Amniotic stem cell (primary cell): ENCODE measurements at places on chromosomes 12 and 14.

DNA sequence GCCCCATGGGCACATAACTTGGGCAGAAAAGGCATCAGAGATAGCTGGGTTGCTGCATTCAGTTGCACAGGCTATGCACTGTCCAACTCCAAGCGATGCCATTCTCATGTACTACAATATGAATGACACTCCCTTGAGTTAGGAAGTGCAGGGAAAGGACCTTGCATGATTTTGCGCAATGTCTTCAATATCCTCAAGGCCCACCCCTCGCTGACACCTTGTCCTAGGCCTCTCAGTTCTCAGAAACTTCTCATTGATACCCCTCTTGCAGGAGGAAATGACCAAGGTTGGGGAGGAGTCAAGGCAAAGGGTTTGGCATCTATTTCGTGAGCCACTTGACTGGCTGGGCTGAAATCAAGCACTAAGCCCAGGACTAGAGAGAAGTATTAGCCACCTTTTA is 70.4 kb downstream of the ARL6IP4 start:
- DNase-seq = no peak

DNA sequence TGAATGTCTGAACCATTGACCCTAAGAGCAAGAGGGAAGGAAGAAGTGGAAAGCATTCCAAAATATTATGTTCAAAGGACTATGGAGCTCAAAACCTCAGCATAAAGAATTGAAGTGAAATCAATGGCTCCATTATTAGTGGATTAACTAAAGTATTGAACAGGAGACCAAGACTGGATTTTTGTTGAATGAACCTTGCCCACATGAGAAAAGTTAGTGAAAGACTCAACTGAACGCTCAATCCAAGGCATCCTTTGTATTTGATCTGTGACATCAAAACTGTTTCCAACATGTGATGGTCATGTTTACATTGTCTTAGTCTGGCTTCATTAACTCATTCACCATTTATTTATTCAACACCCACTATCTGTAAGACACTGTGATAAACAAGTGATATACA is 161.0 kb downstream of the CNTN1 start:
- DNase-seq = no peak

DNA sequence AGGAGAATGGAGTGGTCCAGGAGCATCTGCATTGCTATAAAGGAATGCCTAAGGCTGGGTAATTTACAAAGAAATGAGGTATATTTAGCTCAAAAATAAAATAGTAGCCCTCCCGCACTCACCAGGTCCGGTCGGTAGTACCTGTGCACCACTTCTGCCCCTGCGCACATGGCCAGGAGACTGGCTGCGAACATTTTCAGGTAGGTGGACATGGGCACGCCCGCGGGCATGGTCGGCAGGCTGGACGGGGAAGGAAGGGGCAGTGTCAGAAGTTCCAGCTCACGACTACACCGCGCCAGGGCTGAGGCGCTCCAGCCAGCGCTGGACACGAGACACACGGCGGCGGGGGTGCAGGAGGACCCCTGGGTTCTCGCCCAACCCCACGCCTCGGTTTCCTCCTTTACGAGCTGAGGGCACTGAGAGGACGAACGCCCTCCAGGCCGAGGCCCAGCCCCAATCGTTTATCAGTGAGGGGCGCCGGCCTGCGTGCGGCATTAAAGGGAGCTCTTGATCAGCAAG is 9.1 kb upstream of the TDG start:
- DNase-seq = no peak

- no peak for DNase-seq
Measured at GRCh38 chr12:15256761-15257160, 35.5 kb upstream of the RERG start.

DNA sequence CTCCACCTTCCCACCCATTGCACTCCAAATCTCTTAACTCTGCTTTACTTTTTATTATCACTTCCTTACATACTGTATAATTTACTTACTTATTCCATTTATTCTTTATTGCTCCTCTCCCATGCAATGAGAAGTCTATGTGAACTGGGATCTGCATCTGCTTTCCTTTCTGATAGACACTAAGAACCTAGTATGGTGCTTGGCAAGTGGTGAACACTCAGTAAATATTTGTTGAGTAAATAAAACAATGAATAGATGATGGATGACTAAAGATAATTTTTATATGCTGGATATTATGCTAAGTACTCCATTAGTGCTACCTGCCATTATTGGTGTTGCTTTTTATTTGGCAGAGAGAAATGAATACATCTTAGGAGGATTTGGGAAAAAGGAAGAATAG is 151.0 kb downstream of the TPH2 start:
- DNase-seq = no peak

DNA sequence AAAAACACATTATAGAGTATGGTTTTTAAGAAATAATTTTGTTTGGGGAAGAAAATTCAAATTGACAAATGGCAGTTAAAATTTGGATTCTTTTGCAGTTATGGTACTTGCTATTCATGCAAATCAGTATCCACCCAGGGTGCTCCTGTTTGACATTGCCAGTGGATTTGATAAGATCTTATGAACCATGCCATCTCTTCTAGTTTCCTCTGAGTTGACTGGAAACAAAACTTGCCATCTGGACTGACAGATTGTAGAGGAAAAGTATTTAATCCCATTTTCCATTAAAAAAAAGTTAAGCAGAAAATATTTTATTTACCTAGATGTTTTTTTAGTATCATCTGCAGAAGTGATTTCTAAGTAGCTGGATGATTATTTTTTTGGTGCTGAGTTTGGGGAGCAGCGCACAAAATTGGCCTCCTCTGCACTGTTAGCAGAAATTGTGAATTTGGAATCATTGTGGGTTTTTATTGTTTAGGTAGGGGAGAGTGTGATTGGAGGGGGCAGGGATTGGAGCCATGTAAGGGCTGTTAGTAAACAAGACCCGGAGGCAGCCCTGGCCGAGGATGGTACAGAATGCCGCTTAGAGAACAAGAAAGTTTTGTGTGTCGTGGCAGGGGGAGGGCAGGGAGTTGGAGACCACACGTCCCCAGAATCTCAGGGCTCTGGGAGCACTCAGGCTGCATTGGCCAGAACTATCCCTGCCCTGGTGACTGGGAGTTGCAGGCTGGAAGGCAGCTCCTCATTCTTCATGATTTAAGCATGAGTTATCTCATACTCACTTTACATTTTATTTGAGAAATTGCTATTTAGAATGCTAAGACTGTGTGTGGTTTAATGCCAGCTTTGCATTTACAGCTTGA is 56.6 kb downstream of the WDR20 start:
- DNase-seq = no peak

DNA sequence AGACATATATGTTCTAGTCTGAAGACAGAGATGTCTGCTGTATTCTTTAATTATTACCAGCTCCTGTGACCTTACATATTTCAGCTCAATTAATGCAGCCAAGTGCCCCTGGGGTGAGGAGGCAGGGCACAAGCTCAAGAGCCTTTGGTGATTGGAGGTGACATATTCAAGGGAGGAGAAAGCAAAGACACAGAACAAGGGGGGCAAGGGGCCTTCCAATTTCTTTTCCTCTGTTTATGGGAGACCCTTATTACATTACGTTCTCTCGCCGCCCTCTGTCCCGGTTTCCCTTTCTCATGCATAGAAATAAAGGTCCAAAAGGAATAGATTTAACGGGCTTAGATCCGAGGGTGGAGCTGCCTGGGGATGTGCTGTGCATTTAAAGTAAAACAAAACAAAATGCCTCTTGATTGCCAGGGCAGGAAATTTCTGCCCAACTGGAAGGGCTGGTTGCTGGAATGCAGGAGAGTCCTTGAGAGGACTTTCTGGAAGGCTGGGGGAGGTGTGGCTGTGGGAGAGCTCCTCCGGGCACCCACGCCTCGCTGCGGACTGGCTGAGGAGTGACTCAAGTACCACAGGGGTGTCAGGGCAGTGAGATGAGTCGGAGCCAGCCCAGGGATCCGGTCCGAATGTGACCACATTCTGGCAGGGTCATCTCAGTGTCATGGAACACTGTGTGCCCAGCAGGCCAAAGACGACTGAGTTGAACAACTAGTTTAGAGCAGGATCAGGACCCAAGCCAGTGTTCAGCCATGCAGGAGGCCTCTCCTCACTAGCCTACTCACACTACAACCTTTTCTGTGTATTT is 32.1 kb upstream of the GSG1 start:
- peak; percentile 55 for DNase-seq

GRCh38 chr12:34391771-34392581 is 369.7 kb downstream of the ALG10 start:
- DNase-seq = no peak

GRCh38 chr12:31021181-31021580 is 52.5 kb upstream of the DDX11 start:
- no peak for DNase-seq

GRCh38 chr12:111635524-111635923 is 36.4 kb upstream of the ATXN2 start:
- DNase-seq = no peak

DNA sequence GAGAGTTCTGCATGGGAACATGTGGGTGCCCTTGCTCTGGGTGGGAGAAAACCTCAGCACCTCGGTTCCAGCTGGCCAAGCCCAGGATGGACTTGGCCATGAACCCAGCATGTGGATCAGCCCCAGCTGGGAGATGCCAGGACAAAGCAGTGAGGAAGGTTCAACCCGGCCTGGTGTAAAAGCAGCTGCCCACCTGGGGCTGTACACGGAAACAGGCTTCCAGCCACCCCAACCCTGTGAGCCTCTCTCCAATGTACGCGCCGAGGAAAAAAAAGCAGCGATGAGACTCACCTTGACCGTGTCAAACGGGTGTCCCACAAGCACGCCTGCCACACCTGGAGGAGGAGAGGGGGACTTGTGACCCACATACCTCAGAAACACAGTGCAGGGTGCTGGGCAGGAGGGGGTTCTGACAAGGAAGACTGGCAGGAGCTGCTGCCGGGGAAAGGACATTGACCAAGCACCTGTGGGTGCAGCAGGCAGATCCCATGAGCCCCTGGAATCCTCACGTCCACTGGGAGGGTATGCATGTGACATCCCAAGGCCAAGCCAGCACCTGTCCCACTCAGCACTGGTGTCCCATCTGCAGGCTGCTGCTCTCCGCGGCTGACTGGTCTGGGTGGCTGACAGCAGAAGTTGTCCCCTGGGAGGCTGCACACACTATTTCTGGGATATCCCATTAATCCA is 7.5 kb downstream of the SLC25A29 start:
- DNase-seq = no peak

DNA sequence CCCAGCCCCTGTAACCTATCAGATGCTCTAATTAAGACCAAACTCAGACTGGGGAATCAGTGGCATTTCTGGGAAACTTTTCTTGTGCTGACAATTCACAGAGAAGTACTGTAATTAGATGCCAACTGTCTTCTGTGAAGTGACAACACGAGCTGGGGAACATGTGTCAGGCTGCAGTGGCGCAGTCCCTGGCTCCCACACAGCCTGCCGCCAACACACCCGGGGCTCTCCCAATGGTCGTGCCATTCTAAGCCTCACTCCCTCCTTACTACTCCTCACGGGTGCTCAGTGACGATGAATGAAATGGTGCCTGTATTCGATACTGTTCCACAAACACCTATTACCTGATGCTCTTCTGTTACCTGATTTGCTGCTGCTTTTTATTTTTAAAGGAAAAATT is 18.6 kb downstream of the GARIN2 start:
- no peak for DNase-seq

- DNase-seq = no peak
Measured at GRCh38 chr12:28033538-28033915, 61.0 kb upstream of the PTHLH start.

DNA sequence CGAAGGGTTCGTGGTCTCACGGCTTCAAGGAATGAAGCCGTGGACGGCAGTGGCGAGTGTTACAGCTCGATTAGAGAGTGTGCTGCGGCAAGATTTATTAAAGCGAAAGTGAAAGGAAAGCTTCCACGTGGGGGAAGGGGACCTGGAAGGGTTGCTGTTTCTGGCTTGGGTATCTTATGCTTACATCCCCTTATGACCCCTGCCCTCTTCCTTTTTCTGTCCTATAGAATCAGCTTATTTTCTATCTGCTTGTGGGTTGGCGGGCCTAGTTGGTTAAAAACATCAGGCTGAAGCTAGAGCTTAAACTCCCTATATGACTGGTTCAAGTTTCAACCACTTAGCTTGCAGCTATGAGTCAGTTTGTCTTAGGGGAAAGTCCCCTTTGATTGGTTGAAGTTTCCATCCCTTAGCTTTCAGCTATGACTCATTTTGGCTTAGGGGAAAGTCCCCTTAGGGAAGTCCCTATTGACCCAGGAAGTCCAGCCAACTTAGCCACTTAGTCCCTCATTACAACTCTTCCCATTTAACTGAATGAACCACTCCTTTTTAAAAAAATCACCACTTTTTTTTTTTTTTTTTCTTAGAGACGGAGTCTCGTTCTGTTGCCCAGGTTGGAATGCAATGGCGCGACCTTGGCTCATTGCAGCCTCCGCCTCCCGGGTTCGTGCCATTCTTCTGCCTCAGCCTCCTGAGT is 1494.7 kb upstream of the TMEM132C start:
- DNase-seq = no peak

DNA sequence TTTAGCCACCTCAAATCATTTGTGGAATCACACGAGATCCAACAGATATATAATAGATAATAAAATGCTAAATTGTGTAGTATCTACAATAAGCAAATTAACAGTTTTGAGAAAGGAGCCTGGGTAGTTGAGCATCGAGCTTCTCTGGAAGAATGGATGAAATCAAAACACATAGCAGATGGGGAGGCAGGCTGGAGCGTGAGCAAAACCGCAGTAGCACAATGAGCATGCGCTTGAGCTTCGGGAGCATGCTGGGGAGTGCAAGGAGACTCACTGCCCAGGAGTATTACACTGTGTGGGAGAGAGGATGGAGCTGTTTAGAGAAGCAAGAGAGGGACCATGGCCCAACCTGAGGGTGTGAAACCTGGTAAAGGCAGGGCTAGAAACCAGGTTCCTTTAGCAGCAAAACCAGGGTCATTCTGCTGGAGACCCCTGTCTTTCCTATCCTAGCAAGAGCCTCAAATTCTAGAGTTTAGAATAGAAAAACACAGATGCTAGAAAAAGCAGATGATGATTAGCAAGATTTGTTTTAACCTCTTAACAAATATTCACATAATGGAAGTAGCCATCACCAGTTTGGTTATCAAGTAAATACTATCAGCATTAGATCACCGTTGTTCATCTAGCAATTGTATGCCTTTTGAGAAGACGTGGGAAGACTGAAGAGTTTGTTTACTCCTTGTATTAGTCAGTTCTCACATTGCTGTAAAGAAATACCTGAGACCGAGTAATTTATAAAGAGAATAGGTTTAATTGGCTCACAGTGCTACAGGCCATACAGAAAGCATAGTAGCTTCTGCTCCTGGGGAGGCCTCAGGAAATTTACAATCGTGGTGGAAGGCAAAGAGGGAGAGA is 484.8 kb downstream of the EGLN3 start:
- no peak for DNase-seq

DNA sequence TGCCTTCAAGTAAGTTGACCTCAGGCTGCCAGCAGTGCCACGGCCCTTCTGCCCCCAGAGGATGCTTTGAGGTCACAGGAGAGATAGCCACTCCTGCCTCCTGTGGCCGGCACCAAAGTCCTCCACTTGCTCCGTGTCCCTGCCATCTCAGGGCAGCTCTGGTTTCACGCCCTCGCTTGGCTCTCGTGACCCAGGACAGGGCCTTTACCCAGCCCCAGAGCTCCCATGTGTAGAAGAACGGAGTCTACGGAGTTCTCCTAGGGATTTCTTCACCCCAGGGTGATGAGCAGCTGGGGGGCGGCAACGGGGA is 178.1 kb downstream of the ADGRD1 start:
- DNase-seq = no peak

GRCh38 chr12:76189851-76190250 is 105.4 kb upstream of the NAP1L1 start:
- DNase-seq = no peak
